Activated T-helper 2 cell treated with anti-CD3 and anti-CD28 coated beads, Interferon-gamma antibody, Interleukin-2, Interleukin-4, amounts not matched to agents 10 μg/mL and 5 μg/mL and 100 μg/mL, durations not matched to agents 14 hours and 24 hours and 36 hours (primary cell): ENCODE measurements at places on chromosomes 16 and 17.

DNA sequence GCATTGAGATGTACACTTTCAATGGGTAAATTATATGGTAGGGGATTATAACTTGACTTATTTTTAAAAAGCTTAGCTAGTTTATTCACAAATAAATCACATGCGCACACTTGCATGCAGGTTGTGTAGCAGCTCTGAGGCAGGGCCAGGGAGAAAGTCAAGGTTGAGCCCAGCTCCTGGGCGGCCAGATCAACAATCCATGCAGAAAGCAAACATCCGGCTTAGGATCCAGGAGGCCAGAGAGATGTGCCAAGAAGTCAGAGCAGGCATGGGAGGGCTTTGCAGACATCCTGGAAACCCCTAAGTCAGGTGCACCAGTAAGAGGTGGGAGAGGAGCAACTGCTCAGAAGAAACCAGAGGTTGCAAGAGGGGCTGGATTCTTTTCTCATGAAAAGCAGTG, 186.5 kb downstream of the AXIN2 start:
- no peak for DNase-seq

DNA sequence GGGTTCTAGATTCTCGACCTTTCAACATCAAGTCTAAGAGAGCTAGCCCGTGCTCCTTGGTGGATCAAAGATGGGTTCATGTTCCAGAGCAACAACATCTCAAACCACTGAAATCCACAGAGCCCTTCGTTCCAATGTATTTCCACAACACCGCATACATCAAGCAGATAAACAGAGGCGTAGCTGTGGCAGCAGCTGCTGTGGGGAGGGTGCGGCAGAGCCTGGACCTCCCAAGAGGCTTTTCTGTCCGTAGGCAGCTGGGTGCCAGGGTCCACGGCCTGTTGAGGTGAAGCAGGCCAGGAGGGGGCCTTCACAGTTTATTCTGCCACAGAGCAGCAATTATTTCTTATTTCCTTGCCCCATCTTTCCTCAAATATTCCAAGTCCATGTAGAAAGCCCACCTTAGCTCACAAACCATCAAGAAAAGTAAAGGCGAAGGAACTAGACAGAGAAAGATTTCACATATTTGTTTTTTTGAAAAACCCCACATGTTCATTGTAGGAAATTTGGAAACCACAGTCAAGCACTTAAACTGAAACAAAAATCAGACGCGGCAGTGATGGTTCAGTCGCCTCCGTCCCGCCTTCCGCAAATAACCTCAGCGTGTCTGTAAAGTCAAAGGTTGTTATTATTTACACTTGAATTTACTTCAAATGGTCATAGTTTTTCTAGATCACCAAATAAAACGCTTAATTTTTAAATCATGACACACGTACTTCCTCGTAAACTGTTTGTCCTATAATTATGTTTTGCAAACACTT, 144.6 kb upstream of the FOXF1 start:
- no peak for DNase-seq

- no peak for DNase-seq
Observed at GRCh38 chr17:44159519-44160210, 10.8 kb upstream of the ASB16 start.

DNA sequence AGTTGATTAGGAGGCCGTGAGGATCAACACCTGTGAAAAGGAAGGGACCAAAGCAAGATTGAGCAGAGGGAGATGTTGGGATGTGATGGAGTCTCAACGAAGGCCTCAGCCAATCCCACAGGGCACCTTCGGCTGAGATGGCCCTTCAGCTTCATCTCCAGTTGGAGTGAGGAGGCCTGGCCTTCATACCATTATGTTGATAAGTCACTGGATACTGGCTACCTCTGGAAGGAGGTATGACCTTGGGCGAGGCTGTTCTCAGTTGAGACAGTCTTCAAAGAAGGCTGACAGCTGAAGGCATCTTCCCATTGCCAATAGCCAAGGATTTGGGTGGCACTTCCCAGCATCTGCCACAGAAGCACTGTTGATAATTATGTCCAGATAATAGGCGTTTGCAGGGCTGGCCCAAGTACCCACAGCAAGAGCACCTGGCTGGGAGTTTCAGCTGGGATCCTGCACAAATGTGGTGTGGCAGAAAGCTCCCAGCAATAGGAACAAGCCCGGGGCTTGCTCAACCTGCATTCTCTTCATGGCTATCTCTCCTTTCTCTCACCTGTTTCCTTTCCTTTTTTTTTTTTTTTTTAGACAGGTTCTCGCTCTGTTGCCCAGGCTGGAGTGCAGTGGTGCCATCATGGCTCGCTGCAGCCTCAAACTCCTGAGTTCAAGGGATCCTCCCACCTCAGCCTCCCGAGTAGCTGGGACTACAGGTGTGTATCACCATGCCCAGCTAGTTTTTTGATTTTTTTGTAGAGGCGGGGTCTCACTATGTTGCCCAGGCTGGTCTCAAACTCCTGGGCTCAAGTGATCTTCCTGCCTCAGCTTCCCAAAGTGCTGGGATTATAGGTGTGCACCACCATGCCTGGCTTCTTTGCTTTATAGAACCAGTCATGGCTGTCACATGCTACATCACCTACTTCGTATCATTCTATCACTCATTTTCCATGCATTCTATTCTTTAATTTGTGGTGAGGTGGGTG, 18.2 kb upstream of the MAP3K14 start:
- no peak for DNase-seq

GRCh38 chr17:21318439-21318838, 33.9 kb downstream of the MAP2K3 start:
- no peak for DNase-seq

DNA sequence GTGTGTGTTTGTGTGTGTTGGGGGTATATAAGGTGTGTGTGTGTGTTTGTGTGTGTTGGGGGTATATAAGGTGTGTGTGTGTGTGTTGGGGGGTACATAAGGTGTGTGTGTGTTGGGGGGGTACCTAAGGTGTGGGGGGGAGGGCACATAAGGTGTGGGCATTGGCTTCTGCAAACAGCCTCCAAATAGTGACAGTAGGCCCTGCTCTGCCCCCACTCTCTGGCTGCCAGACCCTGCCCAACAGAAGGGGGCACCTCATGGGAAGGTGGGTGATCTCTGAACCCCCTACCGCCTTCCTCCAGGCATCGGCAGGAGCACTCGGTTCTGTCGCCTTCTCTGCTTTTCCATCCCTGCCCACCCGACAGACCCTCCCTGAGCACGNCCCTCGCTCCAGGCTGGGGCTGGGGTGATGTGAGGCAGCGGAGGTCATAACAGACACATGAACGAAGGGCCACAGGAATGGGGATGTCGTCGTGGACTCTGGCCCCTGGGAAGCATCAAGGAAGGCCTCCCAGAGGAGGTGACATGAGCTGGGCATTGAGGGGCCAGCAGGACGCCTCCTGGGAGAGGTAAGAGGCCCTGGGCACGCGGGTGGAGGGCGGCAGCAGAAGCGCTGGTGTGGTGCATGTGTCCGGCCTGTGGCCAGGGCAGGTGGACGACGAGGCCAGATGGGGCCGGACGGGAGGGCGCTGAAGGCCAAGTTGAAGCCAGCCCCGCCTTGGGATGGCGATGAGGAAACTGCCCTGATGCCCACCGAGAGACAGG, 136.6 kb upstream of the RPH3AL start:
- DNase-seq, result no peak

DNA sequence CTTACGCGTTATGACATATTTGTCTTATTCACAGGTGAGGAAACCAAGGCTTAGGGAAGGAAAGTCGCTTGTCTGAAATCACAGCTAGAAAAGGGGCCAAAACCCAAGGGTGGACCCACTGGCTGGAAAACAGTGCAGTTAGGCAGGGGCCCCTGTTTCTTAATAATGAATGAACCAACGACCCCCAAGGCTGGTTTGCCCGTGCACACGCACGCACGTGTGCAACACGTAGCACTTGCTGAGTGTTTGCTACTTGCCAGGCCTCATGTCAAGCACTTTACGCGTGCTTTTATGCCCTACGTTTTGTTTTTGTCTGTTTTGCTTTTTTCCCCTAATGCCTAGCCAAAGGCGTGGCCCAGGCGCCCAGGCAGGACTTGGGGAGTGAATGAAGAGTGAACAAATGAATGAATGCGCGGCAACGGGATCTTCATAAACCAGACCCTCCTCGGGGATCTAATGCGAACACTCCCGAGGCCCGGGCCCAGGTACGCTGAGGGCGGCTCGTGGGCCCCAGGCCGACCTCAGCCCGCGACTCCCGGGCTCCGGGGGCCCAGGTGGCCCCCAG, 571 bp upstream of the USP10 start:
- DNase-seq, result no peak

GRCh38 chr16:51225878-51226277, 74.8 kb upstream of the SALL1 start:
- DNase-seq, result no peak

GRCh38 chr17:21149621-21150020, 22.9 kb downstream of the DHRS7B start:
- DNase-seq, result no peak

DNA sequence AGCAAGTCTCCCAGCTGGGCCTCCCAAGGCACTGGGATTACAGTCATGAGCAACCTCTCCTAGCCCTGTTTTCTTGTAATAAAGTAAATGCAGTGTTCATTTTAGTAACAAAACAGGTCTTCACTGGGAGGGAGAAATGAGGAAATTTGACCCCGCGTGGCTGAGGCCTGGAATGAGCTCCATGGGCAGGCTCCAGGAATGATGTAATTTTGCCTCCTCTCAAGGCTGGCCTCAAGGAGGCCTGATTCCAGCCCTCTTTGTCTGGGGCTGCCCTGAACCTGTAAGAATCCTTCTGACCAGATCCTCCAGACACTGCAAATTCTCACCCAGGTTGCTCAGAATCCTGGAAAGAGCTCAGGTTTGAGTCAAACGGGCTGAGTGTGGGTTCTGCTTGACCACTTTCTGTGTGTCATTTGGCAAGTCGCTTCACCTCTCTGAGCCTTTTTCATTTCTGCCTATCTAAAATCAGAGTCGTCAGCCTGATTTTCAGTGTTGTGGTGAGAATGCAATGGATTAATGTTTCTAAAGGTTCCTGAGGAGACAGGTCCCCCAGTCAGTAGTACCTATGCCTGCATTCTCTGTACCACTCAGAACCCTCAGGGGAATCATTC, 57.1 kb downstream of the RAB11FIP4 start:
- no peak for DNase-seq

GRCh38 chr17:42508426-42509165, 27.4 kb upstream of the NAGLU start:
- no peak for DNase-seq

GRCh38 chr16:77652399-77652798, 69.9 kb upstream of the NUDT7 start:
- DNase-seq, result no peak

DNA sequence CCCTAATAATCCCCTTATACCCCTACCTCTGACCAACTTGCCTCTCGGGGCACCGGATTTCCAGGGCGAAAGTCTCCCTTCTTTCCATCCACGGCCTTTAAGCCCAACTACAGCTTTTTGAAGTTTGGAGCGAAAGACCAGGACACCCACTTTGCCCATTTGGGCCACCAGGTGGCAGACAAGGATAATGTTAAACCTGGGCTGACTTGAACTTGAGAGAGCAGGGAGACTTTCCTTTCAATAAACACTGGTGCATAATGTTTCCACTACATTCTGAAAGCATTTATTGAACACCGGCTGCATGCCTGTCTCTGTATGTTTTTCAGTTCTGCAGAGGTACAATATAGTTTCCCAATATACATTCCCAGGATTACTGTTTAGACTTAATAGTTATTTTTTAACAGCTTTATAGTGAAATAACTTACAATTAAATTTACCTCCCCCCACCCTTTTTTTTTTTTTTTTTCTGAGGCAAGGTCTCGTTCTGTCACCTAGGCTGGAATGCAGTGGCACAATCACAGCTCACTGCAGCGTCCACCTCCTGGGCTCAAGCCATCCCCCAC, 6.9 kb upstream of the CES3 start:
- DNase-seq, result peak; percentile 72

DNA sequence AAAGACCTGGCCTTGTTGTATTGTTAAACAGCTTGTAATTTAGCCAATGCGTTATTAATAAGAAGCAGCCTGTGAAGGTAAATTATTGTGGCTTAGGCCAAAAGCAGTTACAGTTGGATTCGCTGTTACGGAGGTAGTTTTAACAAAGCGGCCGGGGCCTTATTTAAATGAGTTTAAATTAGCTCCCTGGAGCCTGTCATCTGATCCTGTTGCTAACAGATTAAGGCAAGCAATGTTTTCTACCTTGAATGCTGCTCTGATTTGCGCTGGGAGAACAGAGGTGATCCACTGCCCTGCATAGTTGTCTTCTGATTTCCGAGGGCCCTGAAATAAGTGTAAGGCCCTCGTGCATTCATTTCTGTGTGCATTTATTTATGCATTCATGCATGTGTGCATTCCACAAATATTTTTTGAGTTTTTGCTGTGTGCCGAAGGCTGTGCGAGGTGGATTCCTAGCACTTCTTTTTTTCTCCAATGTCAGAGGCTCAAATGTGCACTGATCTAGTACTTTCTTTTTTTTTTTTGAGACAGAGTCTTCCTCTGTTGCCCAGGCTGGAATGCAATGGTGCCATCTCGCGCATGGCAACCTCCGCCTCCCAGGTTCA, 10.9 kb downstream of the SEC14L5 start:
- DNase-seq, result no peak

DNA sequence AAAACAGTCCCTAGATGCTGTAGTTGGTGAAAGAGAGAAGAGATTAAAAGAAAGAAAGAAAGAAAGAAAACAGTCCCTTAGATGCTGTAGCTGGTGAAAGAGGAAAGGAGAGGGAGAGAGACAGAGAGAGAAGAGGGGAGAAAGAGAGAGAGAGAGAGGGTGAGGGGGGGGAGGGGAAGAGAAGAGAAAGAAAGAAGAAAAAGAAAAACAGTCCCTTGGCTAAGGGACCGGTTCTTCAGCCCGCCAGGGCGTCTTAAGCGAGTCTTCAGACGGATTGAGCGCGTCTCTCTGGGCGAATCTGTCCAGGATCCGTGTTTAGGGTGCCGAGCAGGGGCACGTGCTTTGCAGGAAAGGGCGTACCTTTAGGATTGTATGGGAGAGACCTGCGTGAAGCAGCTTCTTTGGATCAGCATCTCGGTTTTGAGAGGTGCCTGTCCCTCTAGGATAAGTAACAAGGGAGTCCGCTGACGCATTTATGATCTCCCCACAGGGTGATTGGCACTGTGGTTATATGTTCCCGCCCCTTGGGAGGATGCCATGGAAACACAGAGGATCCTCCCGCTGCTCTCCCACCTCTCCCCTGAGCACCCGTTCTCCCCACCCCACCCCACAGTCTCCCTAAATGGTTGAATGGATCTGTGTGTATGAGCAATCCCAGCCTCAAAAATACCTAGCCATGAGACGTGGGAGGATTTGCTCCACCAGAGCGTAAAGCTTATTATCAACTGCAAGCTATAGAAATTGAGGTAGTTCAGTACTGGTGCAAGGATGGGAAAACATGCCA, 16.7 kb downstream of the GNGT2 start:
- DNase-seq, result no peak

- no peak for DNase-seq
Observed at GRCh38 chr16:21653571-21653970, 1.2 kb upstream of the IGSF6 start.

DNA sequence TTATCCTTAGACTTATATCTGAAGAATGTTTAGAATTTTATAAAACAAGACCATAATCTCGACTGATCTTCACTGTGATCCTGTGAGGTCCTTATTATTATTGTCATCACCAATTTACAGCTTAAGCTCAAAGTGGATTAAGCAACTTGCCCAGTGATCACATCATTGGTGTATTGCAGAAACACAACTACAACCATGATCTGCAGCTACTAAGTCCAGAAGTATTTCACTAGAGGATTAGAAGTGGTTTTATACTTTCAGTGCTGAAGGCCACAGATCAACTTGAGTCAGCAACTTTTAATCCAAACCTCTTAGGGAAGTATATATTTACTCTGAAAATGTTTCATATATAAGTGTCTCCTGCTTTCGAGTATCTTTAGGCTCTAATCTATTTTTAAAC, 624.3 kb upstream of the SOX9 start:
- DNase-seq, result no peak
